ENCODE measurements at places on chromosomes 4 and X. TPM values are rescaled to one million over a fixed set of nuclear protein-coding genes. Genes with fewer than 3 reads are reported as not detected.

EVC gene
- 12.8 TPM for total RNA-seq

UGT2A2 gene
- not detected for total RNA-seq

GRCh38 chrX:17812763-17813162, 48.3 kb downstream of the RAI2 start:
- no peaks in the 10 kb centered on the region for H3K36me3 ChIP-seq
- DNase-seq, result peak; percentile 39
- H3K4me3 ChIP-seq, result no peak overlapping the region
- H3K4me1 ChIP-seq, result no peaks in the 10 kb centered on the region

- no peak overlapping the region for H3K4me3 ChIP-seq
- H3K27me3 ChIP-seq, result no peaks in the 10 kb centered on the region
- no peaks in the 10 kb centered on the region for H3K36me3 ChIP-seq
- no peaks in the 10 kb centered on the region for H3K4me1 ChIP-seq
- no peak overlapping the region for H3K27ac ChIP-seq
These were observed 741.3 kb downstream of the PCDH7 start for GRCh38 chr4:31461421-31461820.

DNA sequence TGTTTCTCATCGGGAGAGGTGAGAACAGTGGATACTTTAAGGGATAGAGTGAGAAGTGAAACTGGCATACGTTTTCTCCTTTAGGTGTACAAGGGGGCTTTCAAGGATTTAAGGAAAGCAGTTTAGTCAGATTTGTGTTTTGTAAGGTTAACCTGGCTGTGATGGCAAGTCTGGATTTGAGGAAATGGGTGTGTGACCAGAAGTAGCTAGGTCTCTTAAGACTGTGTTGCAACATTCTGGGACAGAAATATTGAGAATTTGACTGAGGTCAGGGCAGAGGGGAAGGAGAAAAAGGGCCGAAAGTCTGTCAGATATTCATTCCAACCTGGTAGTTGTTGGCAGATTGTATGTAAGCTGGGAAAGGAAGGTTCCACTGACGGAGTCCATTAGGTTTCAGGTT, 10.4 kb upstream of the GABRE start:
- H3K27me3 ChIP-seq, result no peaks in the 10 kb centered on the region
- H3K36me3 ChIP-seq, result no peaks in the 10 kb centered on the region
- H3K4me1 ChIP-seq, result no peaks in the 10 kb centered on the region
- no peak overlapping the region for H3K4me3 ChIP-seq
- H3K27ac ChIP-seq, result no peak overlapping the region

- no peaks in the 10 kb centered on the region for H3K4me1 ChIP-seq
- no peaks in the 10 kb centered on the region for H3K27me3 ChIP-seq
- H3K27ac ChIP-seq, result no peak overlapping the region
- no peak for DNase-seq
- H3K36me3 ChIP-seq, result no peaks in the 10 kb centered on the region
These were observed 40.7 kb downstream of the KLHL2 start for GRCh38 chr4:165248102-165248501.

- no peaks in the 10 kb centered on the region for H3K4me1 ChIP-seq
- no peak overlapping the region for H3K27ac ChIP-seq
- H3K36me3 ChIP-seq, result no peaks in the 10 kb centered on the region
- H3K4me3 ChIP-seq, result no peak overlapping the region
- no peaks in the 10 kb centered on the region for H3K27me3 ChIP-seq
These were observed 32.9 kb downstream of the PHKA2 start for GRCh38 chrX:18951032-18951431.

- no peak overlapping the region for H3K27ac ChIP-seq
- DNase-seq, result no peak
- no peaks in the 10 kb centered on the region for H3K27me3 ChIP-seq
- H3K4me3 ChIP-seq, result no peak overlapping the region
- H3K36me3 ChIP-seq, result no peaks in the 10 kb centered on the region
- H3K4me1 ChIP-seq, result no peaks in the 10 kb centered on the region
These were observed 6.9 kb upstream of the BBS7 start for GRCh38 chr4:121877041-121877773.

GRCh38 chr4:84484236-84484635, 14.9 kb downstream of the NKX6-1 start:
- no peak overlapping the region for H3K27ac ChIP-seq
- H3K4me3 ChIP-seq, result peak overlapping the region; percentile 50
- H3K36me3 ChIP-seq, result no peaks in the 10 kb centered on the region

- peak overlapping the region; percentile 92 for H3K27ac ChIP-seq
- DNase-seq, result no peak
- peaks cover 35% of the 10 kb centered on the region for H3K4me1 ChIP-seq
- peaks cover 7% of the 10 kb centered on the region for H3K36me3 ChIP-seq
These were observed 1002.7 kb downstream of the STPG2 start for GRCh38 chr4:97140545-97140944.

FAAH2 gene
- 11.4 TPM for total RNA-seq

- H3K36me3 ChIP-seq, result no peaks in the 10 kb centered on the region
- H3K4me1 ChIP-seq, result no peaks in the 10 kb centered on the region
- H3K27me3 ChIP-seq, result no peaks in the 10 kb centered on the region
- H3K4me3 ChIP-seq, result no peak overlapping the region
- no peak for DNase-seq
These were observed 847 bp upstream of the UGT2A2 start for GRCh38 chr4:69640289-69640688.

DNA sequence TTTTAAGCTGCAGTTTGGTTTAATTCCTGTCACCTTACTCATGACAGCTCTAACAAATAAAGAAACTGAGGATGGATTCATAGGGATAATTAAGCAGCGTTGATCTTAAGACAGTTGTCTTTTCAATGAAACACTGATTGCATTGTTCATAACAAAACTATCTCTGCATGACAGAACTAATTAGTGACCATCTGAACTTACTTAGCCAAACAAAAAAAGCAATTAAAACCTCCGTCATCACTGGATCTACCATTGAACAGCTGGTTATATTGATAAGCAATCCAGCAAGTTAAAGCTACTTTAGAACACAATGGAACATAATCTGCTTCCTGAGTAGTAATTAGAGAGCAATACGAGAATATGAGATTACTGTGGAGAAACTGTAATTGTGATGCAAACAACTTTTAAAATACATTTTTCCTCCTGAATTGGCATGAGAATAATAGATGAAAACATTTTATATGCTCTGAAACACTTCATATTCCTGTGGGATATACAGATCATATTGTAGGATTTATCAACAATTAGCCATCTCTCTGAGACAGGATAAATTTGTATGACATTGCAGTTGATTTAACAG, 2576.8 kb downstream of the PCDH7 start:
- no peaks in the 10 kb centered on the region for H3K27me3 ChIP-seq
- H3K27ac ChIP-seq, result no peak overlapping the region

HHIP gene
- 2.5 TPM for total RNA-seq

- peaks cover 8% of the 10 kb centered on the region for H3K36me3 ChIP-seq
- no peak for DNase-seq
- no peaks in the 10 kb centered on the region for H3K27me3 ChIP-seq
- H3K4me3 ChIP-seq, result no peak overlapping the region
- no peak overlapping the region for H3K27ac ChIP-seq
These were observed 26.1 kb upstream of the IGFBP7 start for GRCh38 chr4:57136281-57136680.

TBX22 gene
- total RNA-seq, result 0.24 TPM

DNA sequence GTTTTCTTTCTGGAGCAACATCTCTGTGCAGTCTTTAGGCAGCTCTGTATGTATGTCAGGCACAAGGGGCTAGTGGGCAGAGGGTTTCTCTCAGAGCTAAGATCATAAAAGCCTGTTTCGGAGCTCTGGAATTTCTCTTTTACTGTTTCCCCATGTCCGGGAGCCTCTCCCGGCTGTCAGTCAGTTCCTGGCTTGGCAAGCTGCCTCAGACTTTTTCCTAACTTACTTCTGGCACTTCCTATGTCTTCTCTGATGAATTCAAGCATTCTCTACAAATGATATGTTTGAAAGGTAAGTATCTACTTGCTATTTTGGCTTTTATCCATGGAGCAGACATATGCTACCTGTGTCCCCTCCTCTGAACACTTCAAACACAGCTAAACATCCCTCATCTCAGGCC, 129.3 kb upstream of the PGRMC2 start:
- no peak overlapping the region for H3K27ac ChIP-seq
- peaks cover 9% of the 10 kb centered on the region for H3K4me1 ChIP-seq
- no peak overlapping the region for H3K4me3 ChIP-seq
- no peak for DNase-seq
- H3K27me3 ChIP-seq, result no peaks in the 10 kb centered on the region

TMPRSS11E gene
- 1.4 TPM for total RNA-seq

- no peak overlapping the region for H3K27ac ChIP-seq
- no peaks in the 10 kb centered on the region for H3K36me3 ChIP-seq
- H3K4me3 ChIP-seq, result no peak overlapping the region
- no peaks in the 10 kb centered on the region for H3K4me1 ChIP-seq
These were observed 91.8 kb downstream of the RAP1GDS1 start for GRCh38 chr4:98352940-98353339.

GRCh38 chrX:5155301-5155700, 1073.4 kb downstream of the NLGN4X start:
- H3K4me1 ChIP-seq, result peaks cover 9% of the 10 kb centered on the region
- no peak overlapping the region for H3K4me3 ChIP-seq
- DNase-seq, result peak; percentile 19
- H3K27me3 ChIP-seq, result no peaks in the 10 kb centered on the region

CT83 gene
- total RNA-seq, result not detected

- no peaks in the 10 kb centered on the region for H3K36me3 ChIP-seq
- no peak overlapping the region for H3K4me3 ChIP-seq
- H3K27ac ChIP-seq, result no peak overlapping the region
- no peaks in the 10 kb centered on the region for H3K27me3 ChIP-seq
- no peak for DNase-seq
These were observed 3.9 kb upstream of the CHRNA9 start for GRCh38 chr4:40331101-40331745.

MAB21L2 gene
- not detected for total RNA-seq

Measured in GM23338 (cell line).